GM23338 (cell line): ENCODE measurements at places on chromosomes 3 and 15.

GRCh38 chr3:155335724-155336354 is 42.4 kb upstream of the STRIT1 start:
- H3K36me3 ChIP-seq, result no peaks in the 10 kb centered on the region
- H3K4me1 ChIP-seq, result no peaks in the 10 kb centered on the region; the same call in 1 of the 2 replicates
- no peak overlapping the region for H3K27ac ChIP-seq
- H3K4me3 ChIP-seq, result no peak overlapping the region
- no peaks in the 10 kb centered on the region for H3K27me3 ChIP-seq

DNA sequence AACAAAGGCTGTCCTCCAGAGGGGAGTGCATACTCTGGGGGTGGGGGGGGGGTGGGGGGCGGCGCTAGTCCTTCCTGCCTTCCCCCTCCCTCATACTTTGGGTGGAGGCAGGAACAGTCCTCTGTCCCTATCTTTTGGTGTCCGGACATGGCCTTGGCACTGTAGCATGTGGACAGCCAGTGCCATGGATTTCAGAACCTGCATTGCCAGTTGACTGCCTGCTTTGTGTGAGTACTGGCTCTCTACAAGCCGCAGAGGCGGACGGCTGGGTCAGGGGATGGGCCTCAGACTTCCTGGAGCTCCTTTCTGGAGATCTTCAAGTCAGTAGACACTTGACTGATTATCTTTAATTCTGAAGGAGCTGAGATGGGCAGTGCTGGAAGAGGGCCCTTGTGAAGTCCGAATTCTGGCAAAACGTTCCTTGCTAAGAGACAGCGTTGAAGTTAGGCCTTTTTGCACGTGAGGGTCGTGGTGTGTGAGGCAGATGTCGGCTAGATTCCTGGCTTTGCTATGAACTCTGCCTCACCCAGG is 2.5 kb downstream of the CLDN11 start:
- H3K27me3 ChIP-seq, result peaks cover 57% of the 10 kb centered on the region
- peaks cover 27% of the 10 kb centered on the region for H3K4me1 ChIP-seq
- H3K36me3 ChIP-seq, result no peaks in the 10 kb centered on the region
- no peak for DNase-seq
- H3K27ac ChIP-seq, result no peak overlapping the region

DNA sequence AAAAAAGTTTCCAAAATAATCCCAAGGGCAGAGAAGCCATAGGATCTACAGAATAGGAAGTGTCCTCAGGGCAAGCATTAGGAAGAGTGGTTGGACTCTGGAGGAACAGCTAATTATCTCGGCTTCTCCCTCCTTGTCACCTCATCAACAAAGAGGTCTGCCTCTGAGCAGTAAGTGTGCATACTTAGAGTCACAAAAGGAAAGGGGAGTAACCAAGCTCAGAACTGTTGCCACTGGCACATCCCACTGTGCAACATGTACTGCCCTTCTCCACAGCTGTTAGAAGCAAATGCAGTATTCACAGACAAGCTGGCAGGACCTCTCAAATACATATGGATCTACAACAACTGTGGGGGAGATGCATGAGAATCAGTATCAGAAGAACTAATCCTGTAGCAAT is 31.5 kb downstream of the NGLY1 start:
- H3K27me3 ChIP-seq, result no peaks in the 10 kb centered on the region
- no peak overlapping the region for H3K4me3 ChIP-seq
- peaks cover 5% of the 10 kb centered on the region; the same call in 1 of the 2 replicates for H3K36me3 ChIP-seq

- no peaks in the 10 kb centered on the region for H3K36me3 ChIP-seq
- no peaks in the 10 kb centered on the region for H3K4me1 ChIP-seq
- DNase-seq, result no peak
- H3K4me3 ChIP-seq, result no peak overlapping the region
- no peak overlapping the region for H3K27ac ChIP-seq
- no peaks in the 10 kb centered on the region for H3K27me3 ChIP-seq
These were observed 8.4 kb upstream of the FBXL22 start for GRCh38 chr15:63588826-63589225.

DNA sequence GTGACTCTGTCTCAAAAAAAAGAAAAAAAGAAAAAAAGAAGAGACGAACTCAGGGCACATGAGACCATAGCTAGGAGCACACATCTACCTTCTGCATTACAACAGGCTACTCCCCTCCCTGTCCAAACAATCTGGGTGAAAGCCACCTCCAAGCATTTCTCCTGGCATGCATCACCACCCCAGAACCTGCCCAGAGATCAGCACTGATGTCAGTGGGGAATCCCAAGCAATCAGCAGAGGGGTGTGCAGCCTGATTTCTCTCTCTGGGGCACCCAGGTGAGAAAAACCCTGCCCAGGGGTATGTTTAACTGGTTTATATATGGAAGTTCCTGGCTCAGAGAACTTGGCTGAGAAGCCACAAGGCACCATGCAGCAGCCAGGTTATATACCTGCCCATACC is 59.4 kb downstream of the CDC25A start:
- H3K4me3 ChIP-seq, result no peak overlapping the region
- no peak for DNase-seq
- H3K4me1 ChIP-seq, result no peaks in the 10 kb centered on the region
- H3K27me3 ChIP-seq, result no peaks in the 10 kb centered on the region
- no peak overlapping the region for H3K27ac ChIP-seq
- H3K36me3 ChIP-seq, result no peaks in the 10 kb centered on the region

GRCh38 chr3:121542924-121543323 is 2.9 kb downstream of the POLQ start:
- no peak for DNase-seq
- H3K36me3 ChIP-seq, result peaks cover 28% of the 10 kb centered on the region; the same call in 1 of the 2 replicates

GRCh38 chr3:194654443-194654842 is 17.5 kb downstream of the LSG1 start:
- no peak for DNase-seq
- H3K4me3 ChIP-seq, result no peak overlapping the region
- peak overlapping the region; percentile 57; the same call in 1 of the 2 replicates for H3K27ac ChIP-seq
- H3K36me3 ChIP-seq, result peaks cover 41% of the 10 kb centered on the region
- H3K27me3 ChIP-seq, result no peaks in the 10 kb centered on the region
